ENCODE measurements at places on chromosomes 7 and 10. TPM values are rescaled to one million over a fixed set of nuclear protein-coding genes. Genes with fewer than 3 reads are reported as not detected.

RARRES2 gene
- not detected for polyA plus RNA-seq

DNA sequence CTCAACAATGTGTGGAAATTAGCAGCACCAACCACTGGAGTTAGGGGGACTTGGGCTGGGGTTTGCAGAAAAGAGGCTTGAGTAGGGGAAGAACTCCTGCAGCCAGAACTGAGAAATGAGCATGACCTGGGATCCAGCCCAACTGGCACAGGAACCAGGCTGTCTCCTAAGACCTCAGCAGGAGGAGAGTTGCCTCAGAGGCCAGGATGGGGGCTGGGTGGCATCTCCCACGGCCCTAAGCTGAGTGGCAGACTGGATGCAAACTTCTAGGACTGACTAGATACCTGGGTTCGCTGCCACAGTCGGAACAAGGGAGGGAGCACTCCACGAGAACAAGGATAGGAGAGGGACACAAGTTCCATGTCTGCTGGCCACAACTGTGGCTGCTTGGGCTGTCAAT is 62.6 kb downstream of the RNF32 start:
- peaks cover 53% of the 10 kb centered on the region for H3K36me3 ChIP-seq
- H3K27me3 ChIP-seq: no peaks in the 10 kb centered on the region
- H3K4me3 ChIP-seq: no peak overlapping the region
- H3K27ac ChIP-seq: no peak overlapping the region

GRCh38 chr7:28726555-28726954 is 231.6 kb downstream of the TRIL start:
- H3K27ac ChIP-seq: no peak overlapping the region
- no peak overlapping the region for H3K4me3 ChIP-seq
- H3K36me3 ChIP-seq: no peaks in the 10 kb centered on the region
- no peak for DNase-seq
- H3K27me3 ChIP-seq: no peaks in the 10 kb centered on the region

DNA sequence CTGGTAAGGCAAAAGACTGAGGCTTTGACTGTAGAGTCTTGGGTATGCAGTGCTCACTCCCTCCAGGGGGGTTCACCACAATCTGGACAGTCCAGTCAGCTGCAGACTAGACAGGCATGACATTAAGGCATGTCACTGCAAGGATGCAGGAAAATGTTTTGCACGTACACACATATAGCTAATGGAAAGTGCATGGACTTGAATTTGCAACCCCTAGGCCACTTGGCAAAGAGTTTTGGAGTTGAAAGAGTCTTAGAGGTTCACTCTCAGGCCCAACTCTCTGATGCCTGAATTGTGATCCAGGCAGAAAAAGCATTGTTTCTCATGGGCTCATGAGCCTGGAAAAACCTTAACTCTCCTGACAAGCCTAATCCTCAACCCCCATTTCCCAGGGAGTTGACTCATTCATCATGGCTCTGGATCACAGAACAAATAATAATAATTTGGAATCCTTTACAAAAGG is 51.9 kb downstream of the LAMB4 start:
- H3K4me3 ChIP-seq: no peak overlapping the region
- no peaks in the 10 kb centered on the region for H3K27me3 ChIP-seq
- no peaks in the 10 kb centered on the region for H3K4me1 ChIP-seq
- no peak overlapping the region for H3K27ac ChIP-seq

TEX36 gene
- polyA plus RNA-seq: not detected

ATG9B gene
- polyA plus RNA-seq: 14.3 TPM

OR2AE1 gene
- not detected for polyA plus RNA-seq
